Progenitor cell of endocrine pancreas (in vitro differentiated cells): ENCODE measurements at places on chromosomes 2 and 18. TPM values are rescaled to one million over a fixed set of nuclear protein-coding genes. Genes with fewer than 3 reads are reported as not detected.

Gene EDAR
- 0.24 and 0.69 TPM in 2 replicates for total RNA-seq

Gene NLRC4
- not detected in 2 replicates for total RNA-seq

Gene ARHGEF4
- total RNA-seq, result 5.6 and 6.5 TPM in 2 replicates

Gene KRTCAP3
- 15.4 and 17.1 TPM in 2 replicates for total RNA-seq

Gene PECR
- total RNA-seq, result 14.2 and 14.8 TPM in 2 replicates

Gene SERPINB7
- not detected in 2 replicates for total RNA-seq

Gene TPO
- not detected in 2 replicates for total RNA-seq

Gene NGEF
- 0.71 and 1.2 TPM in 2 replicates for total RNA-seq

Gene FAHD2B
- 24.4 and 25.1 TPM in 2 replicates for total RNA-seq

Gene GPN1
- 37.3 and 40.2 TPM in 2 replicates for total RNA-seq
